ENCODE measurements at places on chromosomes 7 and 10. TPM values are rescaled to one million over a fixed set of nuclear protein-coding genes. Genes with fewer than 3 reads are reported as not detected.

DNA sequence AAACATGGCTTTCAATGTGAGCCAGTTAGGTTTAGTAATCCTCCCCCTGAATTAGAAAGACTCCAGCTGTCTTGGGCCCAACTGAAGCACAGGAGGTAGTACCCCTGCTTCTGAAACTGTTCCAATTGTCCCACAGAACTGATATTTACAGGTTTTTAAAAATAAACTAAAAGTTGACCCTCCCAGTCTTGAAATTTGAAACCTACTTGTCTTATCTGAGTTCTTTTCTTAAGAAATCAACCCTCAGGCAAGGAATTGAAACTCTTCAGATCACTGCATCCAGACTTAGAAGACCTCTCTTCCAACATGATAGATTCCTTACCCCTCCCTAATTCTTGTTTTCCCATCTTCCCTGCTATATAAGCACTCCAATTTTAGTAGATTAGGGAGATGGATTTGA is 13.3 kb upstream of the ARHGAP21 start:
- peak; percentile 28 for DNase-seq

DNA sequence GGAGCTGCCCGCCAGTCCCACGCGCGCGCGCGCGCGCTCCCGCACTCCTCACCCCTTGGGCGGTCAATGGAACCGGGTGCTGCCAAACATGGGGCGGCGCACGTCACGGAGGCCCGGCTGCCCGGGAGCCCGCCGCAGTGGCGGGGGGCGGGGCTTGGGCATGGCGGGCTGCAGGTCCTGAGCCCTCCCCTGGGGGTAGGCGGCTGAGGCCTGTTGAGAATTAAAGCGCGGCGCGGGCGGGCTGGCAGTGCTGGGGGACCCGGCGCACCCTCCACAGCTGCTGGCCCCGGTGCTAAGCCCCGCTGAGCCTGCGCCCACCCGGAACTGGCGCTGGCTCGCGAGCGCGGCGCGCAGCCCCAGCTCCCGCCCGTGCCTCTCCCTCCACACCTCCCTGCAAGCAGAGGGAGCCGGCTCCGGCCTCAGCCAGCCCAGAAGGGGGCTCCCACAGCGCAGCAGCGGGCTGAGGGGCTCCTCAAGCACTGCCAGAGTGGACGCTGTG is 634.2 kb downstream of the ANKRD7 start:
- DNase-seq, result no peak

DNA sequence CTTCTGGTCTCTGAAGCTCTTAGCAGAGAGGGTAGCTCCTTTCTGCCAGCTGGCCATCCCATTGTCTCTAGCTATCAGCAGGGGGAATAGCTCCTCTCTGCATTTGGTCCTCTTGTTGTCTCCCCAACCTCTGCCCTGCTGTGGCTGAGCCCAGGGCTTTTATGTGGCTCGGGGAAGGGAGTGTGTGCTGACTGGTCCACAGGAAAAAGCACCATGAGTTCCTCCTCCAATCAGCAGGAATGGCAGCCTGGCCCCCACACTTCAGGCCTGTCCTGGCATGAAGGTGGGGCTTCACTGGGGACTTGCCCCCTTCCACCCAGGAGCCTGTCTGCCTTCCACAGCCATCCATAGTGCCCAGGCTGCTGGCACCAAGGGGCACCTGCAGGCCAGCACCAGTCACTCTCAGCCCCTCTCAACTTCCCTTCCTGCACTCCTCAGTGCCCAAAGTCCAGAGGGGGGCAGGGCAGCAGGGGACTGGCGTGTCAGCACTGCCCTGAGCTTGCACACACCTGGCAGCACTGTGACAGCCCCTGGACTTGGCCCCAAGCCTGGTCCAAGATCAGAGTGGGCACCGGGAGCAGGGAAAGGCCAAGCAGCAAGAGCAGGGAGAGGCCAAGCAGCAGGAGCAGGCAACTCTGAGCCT is 36.2 kb downstream of the NOLC1 start:
- DNase-seq, result no peak

DNA sequence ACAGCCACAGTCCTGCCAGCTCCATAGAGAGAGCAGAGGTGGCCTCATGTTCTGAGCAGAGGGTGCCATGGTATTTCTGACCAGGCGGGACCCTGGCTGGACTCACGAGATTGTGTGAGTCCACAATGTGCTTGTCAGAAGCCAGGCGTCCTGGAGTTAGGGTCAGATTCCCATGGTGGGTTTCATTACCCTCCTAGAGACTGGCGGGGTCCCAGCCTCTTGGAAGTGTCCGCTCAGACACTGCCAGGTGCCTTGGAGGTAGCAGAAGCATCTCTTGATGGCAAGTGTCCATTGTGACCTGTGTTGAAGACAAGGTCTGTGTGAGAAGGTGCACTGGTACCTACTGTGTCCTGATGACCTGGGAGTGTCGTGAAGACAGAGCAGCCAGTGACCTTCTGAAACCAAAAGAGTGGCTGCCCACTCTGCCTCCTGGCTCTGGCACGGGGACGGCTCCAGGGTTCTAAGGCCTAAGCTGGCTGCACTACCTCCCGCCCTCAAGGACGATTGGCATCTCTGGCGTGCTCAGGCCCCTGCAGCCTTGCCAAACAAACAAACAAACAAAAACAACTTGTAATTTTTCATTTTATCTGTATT is 56.8 kb downstream of the MGMT start:
- DNase-seq, result no peak

DNA sequence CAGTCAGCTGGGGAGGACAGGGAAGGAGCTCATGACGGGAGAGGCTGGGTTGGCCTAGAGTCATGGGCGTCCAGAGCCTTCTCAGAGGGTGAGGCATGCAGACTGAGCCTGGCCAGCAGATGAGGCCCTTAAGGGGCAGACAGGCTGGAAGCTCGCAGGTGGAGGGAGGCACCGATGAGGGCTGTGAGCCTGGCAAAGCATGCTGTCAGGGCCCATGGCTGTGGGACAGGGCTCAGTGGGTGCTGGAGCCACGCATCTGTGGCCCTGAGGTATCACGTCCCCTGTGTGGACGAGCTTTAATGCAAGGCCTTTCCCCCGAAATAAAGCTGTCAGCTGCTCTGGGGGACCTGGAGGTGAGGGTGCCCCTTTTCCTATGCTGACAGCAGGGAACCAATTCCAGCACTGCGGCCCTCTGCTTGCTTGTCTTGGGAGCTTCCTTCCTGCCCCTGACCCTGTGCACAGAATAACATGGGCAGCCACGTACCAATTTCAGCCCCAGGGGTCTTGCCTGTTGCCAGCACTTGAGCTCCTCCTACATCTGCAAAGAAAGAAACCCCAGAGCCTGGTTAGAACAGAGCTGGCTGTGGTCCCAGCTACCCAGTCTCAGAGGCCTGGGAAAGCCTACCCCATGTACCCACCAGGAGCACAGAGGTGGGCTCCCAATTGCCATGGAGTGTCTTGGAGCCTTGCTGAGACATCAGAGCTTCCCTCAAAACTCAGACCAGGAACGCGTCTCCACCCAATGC is 20.6 kb downstream of the TMEM273 start:
- no peak for DNase-seq

DNA sequence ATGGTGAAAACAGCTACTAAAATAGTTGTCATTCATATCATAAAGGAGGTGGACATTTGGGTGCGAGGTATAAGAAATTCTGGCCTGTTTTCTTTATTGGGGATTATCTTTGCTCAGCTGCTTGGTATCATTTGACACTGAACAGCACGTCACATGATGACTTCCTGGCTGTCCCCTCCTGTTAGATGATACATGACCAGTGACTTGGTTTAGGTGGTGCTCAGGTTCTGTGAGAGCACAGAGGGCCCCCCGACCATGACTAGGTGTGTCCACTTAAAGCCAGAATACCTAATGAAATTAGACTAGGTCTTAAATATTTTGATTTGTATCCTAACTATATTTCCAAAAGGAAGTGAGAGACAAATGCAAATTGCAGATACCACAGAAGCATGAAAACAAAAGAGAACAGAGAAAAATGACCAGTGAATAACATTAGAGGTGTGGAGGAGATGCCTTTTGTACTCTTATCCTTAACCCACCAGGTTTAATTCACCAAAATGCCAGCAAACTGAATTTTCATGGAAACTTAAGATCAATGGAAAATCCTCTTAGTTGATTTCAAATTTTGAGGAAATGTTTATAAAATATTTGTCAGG is 50.6 kb upstream of the GJD4 start:
- no peak for DNase-seq

Gene GNG11
- 27.2 TPM for total RNA-seq

All from fibroblast of lung (primary cell).